ENCODE measurements at places on chromosomes 6 and 20.

- no peak for DNase-seq
Observed at GRCh38 chr20:36832791-36833190, 43.1 kb upstream of the TLDC2 start.

DNA sequence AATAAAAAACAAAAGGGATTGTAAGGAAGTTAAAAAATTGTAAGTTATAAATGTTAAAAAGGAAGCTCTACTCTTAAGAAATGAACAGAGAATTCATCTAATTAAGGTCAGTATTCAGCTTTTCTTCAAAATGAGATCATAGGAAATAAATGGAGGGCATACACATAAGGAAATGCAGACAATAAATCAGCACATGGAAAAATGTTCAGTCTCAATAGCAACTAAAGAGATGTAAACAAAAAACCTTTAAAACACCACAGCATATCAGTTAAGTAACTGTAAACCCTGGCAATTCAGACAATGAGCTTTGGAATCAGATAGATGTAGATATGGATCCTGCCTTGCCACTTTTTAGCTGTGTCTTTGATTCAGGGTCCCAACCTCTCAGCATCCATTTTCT is 24.0 kb upstream of the CLIC5 start:
- DNase-seq, result no peak

DNA sequence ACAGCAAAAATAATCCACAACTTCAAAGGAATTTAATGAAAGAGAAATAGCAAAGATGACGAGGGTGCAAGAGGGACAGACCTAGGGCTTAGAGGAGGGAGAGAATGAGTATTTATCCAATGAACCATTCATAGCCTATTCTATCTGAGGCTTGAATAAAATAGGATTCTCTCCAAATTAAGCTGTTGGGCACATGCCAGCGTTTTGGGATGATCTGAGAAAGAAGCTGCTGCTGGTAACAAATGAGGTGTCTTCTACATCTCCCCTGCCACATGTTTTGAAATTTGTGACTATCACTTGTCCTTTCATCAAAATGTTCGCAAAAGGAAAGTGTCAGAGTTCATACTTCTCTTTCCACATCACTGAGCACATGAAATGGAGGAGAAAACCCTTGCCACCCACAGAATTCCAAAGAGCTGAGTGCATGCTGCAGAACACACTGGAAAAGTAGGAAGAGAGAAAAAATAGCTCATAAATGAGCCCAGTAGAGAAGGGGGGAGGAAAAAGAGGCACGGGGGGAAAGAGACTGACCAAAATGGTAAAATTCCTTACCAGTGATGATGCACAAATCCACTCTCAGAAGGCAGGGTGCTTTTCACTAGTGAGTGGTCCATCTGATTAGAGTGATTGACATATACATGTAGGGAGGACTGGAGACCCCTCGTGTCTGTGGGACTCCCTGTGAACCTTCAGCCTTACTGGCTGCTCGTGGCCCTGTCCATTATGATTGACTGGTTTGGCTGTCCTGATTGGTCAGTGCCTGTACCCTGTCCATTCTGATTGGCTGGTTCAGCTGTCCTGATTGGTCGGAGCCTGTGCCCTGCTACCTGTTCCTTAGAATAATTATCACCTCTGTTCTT is 180.5 kb downstream of the OGFRL1 start:
- no peak for DNase-seq

DNA sequence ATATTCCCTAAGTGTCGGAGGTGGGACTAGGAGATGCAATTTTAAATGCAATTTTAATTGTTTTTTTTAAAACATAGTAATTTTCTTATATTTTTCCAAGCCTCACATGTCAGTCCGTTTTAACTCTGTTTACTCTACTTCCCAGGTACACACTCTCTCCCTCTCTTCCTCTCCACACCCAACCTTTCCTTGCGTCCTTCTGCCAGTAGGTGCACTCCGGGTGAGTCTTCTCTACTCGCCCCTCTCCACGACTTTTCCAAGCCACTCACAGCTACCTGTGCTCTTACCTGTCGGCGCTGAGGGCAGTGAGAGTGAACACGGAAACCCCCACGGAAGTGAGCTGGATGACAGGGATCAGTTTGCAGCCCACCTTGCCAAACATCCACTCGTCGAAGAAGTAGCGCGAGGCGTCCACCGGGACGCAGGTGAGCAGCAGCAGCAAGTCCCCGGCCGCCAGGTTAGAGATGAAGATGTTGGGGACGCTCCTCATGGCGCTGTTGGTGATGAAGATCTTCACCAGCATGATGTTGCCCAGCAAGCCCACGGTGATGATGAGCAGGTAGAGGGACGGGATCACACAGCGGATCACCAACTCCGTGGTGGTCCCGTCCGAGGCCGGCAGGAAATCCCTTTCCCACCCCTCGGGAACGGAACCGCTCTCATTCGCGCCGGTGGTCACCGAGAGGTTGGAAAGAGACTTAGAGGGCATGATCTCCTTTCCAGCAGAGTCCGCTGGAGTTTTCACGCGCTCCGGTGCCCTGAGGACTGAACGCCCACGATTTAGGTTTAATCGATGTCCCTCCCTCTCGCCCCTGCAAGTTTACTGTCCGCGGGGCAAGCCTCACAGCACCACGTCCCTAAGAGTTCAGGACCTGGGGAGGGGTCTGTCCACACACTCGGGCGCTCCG is 44.5 kb upstream of the GJE1 start:
- DNase-seq, result no peak

DNA sequence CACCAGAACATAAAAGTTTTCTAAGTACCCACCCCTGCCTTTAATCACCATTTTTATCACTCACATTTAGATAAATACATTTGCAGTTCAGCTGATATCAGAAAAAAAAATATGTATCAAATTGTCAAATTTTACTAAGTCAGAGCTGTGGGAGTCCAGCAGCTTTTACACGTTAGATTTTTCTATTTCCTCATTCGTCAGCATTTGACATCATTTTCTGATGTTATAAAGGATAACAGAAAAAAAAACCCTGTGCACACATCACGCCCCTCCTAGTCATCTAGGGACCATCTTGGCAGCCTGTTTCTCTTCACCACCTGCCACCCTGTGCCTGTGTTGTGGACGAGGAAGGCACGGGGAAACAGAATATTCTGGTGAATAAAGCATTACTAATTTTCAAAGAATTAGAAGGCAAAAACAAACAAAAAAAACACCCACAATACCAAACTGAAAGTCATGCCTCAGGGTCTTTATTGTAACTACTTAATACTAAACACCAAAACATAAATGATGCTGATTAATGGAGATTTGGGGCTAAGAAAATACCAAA is 12.4 kb downstream of the B4GALT5 start:
- DNase-seq, result no peak

DNA sequence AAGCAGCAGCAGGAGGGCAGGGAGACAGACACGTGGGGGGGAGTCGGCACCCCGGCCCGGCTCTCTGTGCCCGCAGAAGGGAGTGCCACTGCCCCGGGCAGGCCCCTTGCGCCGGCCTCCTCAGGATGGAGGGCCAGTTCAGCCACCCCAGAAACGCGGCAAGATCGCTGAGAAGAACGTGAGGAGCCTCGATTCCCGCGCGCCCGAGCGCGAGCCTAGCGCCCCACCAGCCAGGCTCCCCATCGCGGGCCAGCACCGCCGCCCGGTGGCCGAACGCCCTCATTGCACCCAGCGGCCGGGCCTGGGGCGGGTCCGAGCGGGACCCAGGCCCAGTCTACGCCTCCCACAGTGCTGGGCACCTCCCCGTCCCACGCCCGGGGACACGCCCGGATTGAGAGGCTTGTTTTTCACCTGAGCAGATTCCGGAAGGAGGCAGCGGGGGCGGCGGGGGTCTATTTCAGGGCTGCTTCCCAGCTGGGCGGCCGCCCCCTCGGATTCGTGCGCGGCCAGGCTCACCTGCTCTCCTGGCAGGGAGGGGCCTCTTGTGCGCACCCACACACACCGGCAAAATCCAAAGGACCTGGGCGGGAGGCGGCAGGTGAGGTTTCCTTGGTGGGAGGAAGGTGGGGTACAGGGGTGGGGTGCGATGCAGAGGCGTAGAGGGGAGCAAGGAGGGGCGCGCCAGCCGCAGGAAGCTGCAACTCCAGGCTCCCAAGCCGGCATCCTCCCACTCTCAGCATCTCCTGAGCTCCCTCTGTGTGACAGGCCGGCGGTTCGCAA is 9.0 kb upstream of the GRM4 start:
- DNase-seq, result peak; percentile 59

DNA sequence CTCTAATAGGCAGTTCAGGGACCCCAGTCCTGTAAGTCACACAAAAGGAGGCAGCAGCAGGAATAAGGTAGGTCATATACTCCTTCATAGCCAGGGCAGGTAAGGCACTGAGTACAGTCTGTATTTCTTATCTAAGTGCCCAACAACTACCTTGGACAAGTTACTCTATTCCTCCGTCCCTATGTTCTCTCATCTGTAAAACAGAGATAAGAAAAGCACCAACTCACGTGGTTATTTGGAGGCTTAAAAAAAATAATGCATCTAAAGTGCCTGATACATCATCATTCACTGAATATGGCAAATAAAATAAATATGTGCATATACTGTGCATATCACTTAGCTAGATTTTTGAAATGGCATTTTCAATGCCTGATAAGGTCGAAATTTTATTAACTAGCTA is 298.1 kb upstream of the CDYL start:
- no peak for DNase-seq

GRCh38 chr6:134352786-134353480 is 35.0 kb upstream of the SGK1 start:
- no peak for DNase-seq

- DNase-seq, result no peak
Observed at GRCh38 chr6:57086843-57087242, 3.1 kb upstream of the ZNF451 start.

GRCh38 chr20:50418890-50419642 is 91.1 kb upstream of the PTPN1 start:
- no peak for DNase-seq

GRCh38 chr20:53097371-53097770 is 125.2 kb downstream of the TSHZ2 start:
- DNase-seq, result no peak

- no peak for DNase-seq
Observed at GRCh38 chr20:15642676-15643075, 930.6 kb downstream of the KIF16B start.

- peak; percentile 36 for DNase-seq
Observed at GRCh38 chr6:131135244-131136020, at the start of gene AKAP7. TSS of gene AKAP7 (plus strand) at chr6:131135467. CDS start at chr6:131135764, 297 bp downstream.

DNA sequence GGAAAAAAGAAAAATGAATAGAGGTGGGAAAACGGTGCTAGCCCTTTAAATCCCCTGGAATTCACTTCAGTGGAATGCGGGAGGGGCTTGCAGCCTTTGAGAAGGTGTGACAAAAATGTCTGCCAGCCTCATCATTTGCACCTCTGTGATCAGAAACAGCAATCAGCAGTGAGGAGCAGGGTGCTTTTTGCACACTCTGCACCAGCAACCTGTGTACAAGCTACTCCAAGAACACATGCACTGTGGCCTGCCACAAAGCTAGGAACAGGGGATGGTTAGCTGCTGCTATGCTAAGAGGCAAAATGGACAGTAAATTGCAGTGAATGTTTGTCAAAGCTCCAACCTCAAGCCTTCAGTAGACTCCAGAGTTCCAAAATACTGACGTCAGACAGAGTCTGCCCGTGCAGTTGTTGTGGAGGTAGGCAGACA is 29.7 kb downstream of the GINS1 start:
- no peak for DNase-seq

DNA sequence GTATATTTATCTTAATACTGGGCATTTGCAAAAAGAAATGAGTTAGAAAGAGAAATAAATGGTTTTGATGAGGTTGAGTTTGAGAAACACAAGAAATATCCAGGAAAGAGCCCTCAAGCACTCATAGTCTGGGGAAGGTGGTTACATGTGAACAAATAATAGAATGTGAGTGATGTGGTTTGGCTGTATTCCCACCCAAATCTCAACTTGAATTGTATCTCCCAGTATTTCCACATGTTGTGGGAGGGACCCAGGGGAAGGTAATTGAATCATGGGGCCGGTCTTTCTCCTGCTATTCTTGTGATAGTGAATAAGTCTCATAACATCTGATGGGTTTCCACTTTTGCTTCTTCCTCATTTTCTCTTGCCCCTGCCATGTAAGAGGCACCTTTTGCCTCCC is 334.1 kb downstream of the COL12A1 start:
- no peak for DNase-seq

DNA sequence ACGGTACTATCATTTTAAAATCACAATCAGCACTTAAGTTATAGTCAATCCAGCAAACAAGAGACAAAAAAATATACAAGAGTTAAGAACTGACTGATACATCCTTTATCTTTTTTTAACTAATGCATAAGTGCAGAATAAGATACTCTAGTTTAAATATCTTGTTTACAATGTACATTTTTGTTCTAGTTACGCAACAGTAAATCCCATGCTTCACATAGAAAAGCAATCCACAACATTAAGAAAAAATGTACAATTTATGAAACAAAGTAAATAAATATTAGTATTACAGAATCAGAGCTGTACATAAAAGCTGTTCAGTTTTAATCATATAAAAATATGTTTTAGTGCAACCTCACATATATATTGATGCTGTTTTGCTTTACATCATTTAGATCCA is 192.6 kb downstream of the HIVEP2 start:
- DNase-seq, result no peak

DNA sequence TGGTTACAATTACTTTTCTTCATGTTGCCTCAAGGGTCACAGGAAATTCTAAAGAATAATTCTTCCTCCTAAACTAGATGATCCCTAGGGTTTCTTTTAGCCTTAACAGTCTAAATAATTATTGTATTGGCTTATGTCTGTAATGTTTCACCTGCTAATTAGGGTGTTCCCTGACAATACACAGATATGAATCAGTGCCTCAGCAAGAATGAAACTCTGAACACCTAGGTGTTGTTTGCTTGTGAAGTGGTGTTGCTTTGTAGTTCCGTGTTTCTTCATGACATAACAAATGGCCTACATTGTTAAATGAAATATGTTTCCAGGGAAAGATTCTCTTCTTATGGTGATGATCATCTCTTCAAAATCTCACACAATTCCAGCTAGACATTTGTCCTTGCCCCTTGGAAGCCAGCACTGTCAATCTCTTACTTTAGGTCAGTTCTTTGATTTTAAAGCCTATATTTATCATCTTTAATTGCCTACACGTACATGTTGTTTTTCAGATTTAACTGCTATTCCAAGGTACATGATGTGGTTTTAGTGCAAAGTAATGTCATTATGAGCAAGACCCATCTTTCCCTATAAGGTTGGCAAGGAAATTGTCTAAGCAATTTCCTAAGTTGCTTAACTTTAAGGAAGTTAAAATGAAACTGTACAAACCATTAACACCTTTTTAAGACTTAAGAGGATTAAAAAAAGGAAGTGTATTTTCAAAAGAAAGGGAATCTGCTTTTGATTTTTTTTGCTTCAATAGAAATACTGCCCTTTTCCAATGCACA is 111.9 kb downstream of the TBC1D7 start:
- DNase-seq, result no peak

- DNase-seq, result no peak
Observed at GRCh38 chr20:15594158-15594695, 979.0 kb downstream of the KIF16B start.
